Left forelimb (tissue), 1 donor: ENCODE measurements at places on chromosomes 1 and 21.

DNA sequence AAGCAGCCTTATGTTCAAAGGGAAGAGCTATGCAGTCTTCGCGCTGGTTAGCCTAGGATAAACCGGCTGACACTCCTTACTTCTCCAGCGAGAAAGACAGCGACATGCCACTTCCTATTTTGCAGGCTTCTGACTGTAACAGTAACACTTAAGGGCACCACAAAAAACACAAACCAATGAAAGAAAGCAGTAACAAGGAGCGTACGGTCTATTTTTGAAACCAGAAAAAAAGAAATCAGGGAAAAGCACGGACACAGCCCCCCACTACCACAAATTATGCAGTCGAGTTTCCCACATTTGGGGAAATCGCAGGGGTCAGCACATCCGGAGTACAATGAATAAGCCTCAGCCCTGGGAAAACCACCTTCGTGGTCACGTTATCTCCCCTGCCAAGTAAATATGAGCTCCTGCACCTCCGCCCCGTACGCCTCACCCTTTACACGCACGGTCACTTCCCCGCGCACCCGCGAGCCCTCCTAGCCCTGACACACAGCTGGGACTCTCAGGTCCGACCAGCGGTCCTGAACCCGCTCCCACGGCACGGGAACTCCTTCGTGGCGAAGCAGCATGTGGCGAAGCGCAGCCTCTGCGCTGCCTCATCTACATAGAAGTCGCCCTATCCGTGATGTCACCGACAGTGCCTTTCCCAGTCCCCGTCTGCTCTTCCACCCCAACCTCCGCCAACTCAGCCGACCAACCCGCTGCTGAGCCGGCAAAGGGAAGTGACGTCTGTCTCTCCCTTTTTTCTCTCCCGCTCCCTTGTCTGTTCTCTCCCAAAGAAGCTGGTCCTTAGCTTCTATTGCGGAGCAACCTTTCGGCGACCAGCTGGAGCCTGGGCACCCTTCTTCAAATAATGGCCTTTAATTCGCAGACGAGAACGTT, 40.9 kb upstream of the PPIAL4F start:
- peak; percentile 88 for DNase-seq

GRCh38 chr1:87329051-87329525, 408 bp downstream of the LMO4 start:
- DNase-seq: no peak

DNA sequence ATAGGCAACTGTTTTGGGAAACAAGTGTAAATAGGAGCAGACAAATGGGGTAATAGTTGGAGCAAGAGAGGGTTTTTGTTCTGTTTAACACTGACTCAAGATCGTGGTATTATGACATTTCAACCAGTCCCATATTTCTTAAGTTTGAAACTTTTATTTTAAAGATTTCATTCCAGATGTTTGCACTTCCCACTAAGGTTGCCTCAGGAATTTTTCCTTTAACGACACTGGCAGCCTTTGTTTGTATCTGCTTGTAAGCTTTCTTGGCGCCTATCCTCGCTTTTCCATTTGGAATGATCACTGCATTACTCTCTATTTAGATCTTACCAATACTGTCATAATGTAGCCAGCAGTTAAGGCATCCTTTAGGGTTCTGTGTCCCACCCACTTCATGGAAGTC, 67.7 kb downstream of the ALG6 start:
- no peak for DNase-seq

- no peak for DNase-seq
Observed at GRCh38 chr1:38059635-38060250, 13.2 kb upstream of the POU3F1 start.

GRCh38 chr1:225361176-225361575, 66.7 kb downstream of the LBR start:
- no peak for DNase-seq

GRCh38 chr1:2574350-2574749, 12.2 kb upstream of the PRXL2B start:
- DNase-seq: no peak

DNA sequence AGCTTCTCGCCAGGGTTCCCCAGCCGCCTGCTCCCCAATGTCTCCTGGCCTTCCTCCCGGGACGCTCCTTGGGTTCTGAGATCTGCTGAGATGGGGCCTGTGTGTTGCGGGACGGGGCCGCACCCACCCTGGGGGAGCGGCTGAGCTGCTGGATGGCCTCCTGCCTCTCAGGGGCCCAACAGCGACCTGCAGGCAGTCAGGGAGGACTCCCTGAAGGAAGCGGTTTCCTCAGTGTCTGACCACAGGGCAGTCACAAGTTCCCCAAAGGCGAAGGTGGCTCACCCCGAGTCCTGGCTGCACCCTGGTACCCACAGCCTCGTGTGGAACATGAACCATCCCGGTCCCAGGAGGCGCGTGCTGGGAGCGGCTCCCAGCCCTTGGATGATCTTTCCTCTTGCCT, 18.6 kb upstream of the PLCH2 start:
- DNase-seq: no peak

DNA sequence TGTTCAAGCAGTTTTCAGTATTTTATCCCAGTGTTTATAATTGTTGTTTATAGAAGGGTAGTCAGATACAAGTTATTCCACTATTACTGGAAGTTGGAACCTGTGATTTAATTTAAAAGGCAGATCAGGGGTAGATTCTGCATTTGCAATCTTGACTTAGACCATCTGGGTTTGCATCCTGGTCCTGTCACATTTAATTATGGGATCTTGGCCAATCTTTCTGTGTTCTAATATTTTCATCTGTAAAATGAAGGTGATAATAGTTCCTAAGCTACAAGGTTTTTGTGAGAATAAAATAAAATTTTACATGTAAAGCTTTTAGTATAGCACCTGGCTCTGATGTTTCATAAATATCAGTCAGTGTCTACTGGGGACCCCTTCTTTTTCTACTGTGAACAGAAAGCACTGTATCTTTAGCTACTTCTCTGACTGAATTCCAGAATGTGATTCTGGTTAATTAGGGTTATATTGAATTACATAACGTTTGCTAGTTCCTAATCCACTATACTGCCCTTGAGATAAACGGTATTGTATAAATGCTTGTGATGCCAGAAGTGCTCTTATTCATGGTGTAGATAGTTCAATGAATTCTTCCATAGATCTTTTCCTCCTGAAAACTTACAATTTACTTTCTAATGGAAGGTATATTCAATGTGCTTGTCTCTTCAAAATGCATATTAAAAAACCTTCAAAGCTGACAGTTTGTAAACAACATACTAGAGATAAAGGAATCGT, 131.0 kb downstream of the KCNK1 start:
- DNase-seq: no peak

GRCh38 chr1:99474350-99474893, 171.5 kb upstream of the PALMD start:
- DNase-seq: no peak

DNA sequence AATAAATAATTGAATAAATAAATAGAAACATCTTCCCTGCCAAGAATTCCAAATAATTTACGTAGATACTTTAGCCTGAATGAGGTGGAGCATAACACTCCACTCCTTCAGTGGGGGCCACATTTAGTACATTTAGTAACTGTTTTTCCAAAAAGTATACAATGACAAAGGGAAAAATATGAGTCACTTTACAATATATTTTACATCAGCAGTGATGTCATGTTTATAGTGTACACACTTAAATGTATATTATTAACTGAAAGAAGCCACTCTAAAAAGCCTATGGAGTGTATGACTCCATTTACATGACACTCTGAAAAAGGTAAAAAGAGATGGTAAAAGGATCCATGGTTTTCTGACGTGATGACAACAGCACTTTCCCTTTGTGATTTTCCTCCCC, 344.5 kb upstream of the GREM2 start:
- DNase-seq: no peak

DNA sequence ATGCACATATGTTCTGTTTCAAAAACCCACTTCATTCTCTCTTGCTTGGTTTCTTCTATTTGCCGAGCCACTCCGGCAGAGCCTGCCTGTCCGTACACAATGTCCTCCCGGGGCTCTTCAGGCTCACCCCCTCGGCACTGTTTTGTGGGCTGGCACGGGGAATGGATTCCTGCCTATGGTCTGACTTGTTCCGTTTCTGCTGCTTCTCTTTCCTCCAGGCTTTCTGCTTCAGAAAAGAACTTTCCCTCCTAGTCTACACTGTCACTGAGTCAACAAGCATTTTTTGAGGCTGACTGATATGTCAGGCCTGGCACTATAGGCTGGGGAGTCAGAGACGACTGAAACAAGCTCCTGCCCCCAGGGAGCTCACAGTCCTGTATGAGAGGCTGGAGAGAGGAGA, 28.4 kb upstream of the SARS1 start:
- no peak for DNase-seq

GRCh38 chr1:117596023-117596720, 9.7 kb upstream of the TENT5C start:
- DNase-seq: peak; percentile 40

- no peak for DNase-seq
Observed at GRCh38 chr1:45929257-45929687, 125.9 kb downstream of the MAST2 start.

DNA sequence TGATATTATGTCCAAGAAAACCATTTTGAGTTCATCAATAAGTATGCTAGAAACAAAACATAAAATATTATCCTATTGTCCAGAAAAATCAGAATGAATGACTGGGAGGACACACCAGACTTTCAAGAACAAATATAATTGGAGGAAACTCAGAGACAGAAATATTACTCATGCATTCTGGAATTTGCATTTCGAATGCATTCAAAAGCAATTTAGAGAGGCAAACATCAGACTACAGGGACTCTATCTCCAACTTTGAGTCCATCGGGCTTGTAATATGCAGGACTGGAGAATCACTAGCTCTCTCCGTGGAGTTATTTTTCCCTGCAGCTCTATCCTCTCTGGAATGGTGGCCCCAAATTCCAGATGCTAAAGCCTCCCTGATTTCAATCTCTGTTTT, 161.8 kb downstream of the CDC42BPA start:
- DNase-seq: no peak

DNA sequence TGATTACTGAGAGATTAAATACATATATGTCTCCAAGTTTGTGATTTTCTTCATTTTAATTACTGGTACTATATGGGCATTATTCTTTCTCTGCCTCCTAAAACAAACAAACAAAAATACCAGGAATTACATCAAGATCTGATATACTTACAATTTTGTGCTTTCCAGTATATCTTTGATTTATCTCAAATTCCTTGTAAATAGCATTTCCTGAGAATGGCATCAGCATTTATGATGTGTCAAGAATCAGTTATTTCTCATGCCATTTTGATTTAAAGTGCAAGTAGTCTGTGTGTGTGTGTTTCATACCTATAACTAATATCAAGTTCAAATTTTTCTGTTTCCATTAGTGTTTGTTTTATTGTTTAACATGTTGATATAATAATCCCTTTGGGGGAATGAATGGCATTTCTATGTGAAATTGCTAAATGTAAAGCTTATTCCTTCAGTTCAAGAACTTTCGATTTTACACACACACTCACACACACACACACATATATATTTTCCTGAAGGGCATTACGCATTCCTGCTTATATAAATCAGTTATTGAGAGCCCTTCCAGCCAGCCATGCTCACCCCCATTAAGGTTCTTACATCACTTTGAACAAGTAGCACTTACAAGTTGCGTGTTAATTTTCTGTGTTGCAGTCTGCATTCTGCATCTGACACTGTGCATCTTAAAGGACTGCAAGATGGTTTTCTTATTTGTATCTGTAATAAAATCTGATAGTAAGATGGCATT, 102.7 kb downstream of the NEK7 start:
- no peak for DNase-seq

DNA sequence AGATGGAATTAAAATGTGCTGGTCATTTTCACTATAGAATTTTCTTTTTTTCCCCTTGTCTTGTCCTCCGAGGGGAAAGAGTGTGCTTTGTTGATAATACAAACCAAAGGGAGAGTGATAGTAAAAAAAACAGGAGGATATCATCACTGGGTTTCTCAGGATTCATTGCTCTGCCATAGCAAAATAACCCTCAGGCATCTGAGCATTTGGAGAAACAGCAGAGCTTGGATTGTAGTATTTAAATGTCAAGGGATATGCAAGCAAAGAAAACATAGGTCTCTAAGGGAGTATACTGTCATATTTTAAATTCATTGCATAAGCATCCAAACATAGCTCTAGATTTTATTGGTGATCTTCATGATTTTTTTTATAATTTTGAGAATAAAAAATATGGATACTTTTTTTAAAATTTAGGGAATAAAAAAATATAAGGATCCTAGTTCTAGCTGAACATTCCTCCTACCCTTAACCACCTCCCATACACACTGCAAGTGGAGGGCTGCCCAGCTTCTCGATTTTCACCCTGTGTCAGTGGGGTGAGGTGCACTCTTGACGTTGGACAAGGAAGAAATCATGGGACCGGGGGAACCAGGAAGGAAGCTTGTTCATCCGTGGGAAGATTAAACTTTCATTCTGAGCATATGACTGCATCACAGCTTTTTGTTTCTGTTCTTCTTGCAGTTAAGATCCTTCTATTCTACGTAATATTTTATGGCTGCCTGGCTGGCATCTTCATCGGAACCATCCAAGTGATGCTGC, 4.4 kb downstream of the ATP1B1 start:
- no peak for DNase-seq

- no peak for DNase-seq
Observed at GRCh38 chr1:204758601-204759000, 73.1 kb upstream of the LRRN2 start.

- DNase-seq: no peak
Observed at GRCh38 chr1:21299780-21300395, 9.6 kb upstream of the ECE1 start.

DNA sequence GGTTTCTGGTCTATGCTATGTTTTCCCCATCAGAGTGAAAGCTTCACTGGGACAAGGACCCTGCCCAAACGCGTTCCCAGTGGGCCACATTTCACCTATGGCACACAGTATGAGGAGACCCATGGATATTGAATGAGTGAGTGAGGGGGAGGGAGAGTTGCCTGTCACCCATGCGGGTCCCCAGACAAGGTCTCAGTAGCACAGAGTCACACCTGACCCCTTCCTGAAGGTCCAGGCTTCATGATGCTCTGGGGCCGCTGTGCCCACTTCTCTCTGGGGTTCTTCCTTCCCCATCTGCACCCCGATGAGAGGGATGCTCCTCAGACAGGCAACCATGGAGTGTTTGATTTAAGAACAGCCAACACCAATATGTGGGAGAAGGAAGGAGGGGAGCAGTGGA, 72.3 kb upstream of the CSF3R start:
- peak; percentile 20 for DNase-seq

- DNase-seq: no peak
Observed at GRCh38 chr1:161189036-161189435, 9.8 kb downstream of the ADAMTS4 start.

GRCh38 chr21:31087639-31088473, 49.6 kb upstream of the KRTAP19-8 start:
- no peak for DNase-seq

- DNase-seq: peak; percentile 92
Observed at GRCh38 chr21:46065215-46065913, 32.5 kb upstream of the COL6A2 start.
